ENCODE measurements at places on chromosomes 12 and 14. TPM values are rescaled to one million over a fixed set of nuclear protein-coding genes. Genes with fewer than 3 reads are reported as not detected.

IQSEC3 gene
- polyA plus RNA-seq, result 38.6 TPM

FAM177A1 gene
- polyA plus RNA-seq, result 53.2 TPM

FAM181A gene
- 2.3 TPM for polyA plus RNA-seq

PLXNC1 gene
- 2.2 TPM for polyA plus RNA-seq

KRT79 gene
- polyA plus RNA-seq, result not detected

PTMS gene
- 1,278 TPM for polyA plus RNA-seq

RTL1 gene
- polyA plus RNA-seq, result 0.15 TPM

MCRS1 gene
- polyA plus RNA-seq, result 79.7 TPM

AICDA gene
- not detected for polyA plus RNA-seq

PLBD1 gene
- polyA plus RNA-seq, result 0.98 TPM

OVCH1 gene
- polyA plus RNA-seq, result not detected

Measured in brain (organoid and tissue), 16 donors.